ENCODE measurements at places on chromosomes 5 and 9.

DNA sequence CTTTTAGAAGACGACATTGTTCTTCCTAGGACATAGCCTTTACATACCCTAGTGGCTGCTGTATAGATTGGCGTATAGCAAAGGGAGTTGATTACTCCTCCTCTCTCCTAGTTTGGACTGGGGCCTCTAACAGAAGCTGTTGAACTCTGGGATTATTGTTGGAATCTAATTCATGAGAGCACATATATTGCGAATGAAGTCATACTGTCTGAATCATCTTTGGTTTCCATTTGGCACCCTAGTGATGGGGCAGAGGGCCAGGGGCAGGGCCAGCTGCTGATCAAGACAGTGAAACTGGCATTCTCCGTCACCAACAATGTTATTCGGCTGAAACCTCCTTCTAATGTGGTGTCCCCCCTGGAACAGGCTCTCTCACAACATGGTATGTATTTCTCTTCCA is 40.3 kb downstream of the NUP188 start:
- no peak for DNase-seq

GRCh38 chr9:92983984-92984589 is 36.8 kb downstream of the FGD3 start:
- DNase-seq, result no peak

DNA sequence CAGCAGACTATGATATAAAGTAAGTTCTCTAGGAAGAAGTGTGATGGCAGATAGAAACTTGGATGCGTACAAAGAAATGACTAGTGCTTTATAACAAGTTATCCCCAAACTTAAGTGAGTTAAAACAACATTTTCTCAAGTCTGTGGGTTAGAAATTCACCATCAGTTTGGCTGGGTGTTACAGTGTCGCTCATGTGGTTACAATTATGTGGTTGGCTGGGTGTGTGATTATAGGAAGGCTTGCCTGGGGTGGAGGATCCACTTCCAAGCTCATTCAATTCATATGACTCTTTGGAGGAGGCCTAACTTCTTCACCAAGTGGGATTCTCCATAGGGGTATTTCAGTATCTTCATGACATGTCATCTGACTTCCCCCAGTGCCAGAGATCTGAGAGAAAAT is 10.3 kb upstream of the C9orf40 start:
- no peak for DNase-seq

GRCh38 chr9:109653470-109653869 is 126.5 kb upstream of the PALM2AKAP2 start:
- no peak for DNase-seq

- no peak for DNase-seq
Measured at GRCh38 chr5:13529300-13529699, 415.2 kb downstream of the DNAH5 start.

Measured in Jurkat, Clone E6-1 (cell line).